ENCODE measurements at places on chromosomes 16 and 17. TPM values are rescaled to one million over a fixed set of nuclear protein-coding genes. Genes with fewer than 3 reads are reported as not detected.

DNA sequence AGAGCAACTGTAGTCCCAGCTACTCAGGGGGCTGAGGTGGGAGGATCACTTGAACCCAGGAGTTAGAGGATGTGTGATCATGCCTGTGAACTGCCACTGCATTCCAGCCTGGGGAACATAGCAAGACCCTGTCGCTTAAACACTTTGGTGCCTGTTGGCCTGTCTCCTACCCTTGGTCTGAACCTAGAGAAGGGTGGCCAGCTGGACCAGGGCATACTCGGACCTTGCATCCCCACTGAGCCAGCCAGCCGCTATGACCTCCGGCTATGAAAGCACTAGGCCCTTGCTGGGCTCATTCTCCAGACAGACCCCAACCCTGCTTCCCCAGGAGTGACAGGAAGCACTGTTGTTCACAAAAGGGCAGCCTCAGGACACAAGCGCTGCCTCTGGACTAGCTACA lies 4.6 kb downstream of the IFT20 start:
- no peak for DNase-seq

- DNase-seq: no peak
Observed at GRCh38 chr17:48123111-48123510, 15.5 kb downstream of the SNX11 start.

DNA sequence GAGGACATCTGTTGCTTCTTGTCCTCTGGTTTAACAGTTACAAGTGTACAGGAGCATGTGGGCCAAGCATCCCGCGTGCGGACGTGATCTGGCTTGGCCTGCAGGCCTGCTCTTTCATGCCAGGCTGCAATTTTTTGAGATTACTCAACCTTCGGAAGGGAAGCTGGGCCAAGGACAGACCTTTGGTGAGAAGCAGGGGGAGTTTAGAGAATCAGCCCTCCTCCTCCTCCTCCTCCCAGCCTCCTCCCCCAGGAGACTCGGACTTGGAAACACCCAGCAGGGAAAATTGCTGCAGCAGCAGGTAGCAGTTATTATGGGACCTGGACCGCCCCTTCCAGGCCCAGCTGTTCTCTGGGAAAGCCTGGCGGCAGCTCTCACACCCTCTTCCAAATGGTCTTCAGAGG lies 5.1 kb upstream of the KLHL36 start:
- peak; percentile 65 for DNase-seq

- no peak for DNase-seq
Observed at GRCh38 chr17:9893411-9894012, 11.6 kb downstream of the RCVRN start.

DNA sequence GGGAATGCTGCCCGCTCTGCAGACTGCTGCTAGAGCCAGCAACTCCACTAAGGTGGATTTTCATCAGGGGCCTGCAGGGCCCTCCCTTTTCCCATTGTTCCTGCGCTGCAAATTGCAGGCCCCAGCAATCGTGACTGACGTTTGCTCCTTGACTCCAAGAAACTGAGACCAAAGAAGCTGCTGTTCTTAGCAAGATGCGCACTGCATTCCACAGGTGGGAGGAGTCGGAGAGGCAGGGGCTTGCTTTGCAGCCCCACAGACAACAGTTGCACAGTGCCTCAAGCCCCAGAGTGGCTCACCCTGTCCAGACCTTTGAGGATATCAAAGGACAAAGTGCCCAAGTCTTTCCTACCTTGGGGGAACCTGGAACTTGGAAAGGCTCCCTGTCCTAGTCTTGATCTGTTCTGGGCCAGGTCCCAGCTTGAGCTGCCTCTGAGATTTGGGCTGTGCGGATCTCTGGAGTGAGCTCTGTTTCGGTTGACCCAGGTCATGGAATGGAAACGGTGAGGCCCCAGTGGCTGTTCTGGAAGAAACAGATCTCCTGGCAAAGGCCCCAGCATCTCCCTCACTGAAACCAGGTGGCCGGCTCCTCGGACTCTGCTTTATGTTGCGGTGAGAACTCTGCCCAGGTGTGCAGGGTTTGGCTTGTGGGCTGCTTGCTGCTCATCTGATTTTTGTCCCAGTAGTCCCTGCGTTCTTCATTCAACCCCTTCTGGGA lies 24.9 kb downstream of the PLCD3 start:
- DNase-seq: no peak

DNA sequence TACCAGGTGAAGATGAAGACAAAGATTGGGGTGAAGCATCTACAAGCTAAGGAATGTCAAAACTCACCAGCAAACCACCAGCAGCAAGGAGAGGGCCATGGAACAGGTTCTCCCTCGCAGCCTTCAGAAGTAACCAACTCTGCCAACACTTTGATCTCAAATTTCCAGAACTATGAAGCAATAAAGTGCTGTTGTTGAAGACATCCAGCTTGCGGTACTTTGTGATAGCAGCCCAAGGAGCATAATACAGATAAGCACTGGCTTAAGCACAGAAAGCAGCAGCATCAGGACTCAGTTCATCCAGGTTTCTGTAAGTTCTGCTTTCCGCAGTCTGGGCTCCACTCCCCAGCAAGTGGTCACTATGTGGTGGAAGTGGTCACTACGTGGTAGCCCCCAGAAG lies 16.0 kb upstream of the CDRT4 start:
- DNase-seq: no peak

- no peak for DNase-seq
Observed at GRCh38 chr17:62637809-62638208, 10.3 kb downstream of the MRC2 start.

DNA sequence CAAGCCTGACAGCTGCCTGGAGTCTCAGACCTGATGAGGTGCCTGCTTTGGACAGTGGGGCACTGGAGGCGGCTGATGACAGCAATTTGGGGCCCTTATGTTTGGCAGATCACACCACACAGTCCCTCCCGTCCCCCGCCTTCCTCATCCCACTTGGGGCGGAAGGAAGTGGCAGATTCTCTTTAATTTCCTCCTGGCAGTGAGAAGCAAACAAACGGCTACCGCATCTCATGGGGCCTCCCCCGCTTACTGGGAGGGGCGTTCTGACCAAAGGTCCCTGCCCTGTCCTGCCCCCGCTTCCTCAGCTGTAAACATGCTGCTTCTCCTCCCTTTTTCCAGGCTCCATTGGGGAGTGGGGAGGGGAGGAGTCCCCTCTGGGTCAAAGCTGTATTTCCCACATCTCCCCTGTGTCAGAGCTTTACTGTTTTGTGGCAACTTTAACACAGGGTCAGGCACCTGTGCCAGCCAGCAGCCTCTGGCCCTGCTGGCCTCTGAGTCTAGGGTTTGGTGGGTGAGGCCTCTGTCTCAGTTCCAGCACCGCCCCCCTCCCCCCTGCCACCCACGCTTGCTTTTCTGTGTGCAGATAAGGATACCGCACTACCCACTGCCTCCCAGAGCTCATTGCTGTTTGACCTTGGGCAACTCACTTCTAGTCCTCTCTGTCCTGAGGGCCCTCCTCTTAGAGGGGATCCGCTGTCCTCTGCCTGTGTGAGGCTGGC lies 5.4 kb upstream of the NFATC3 start:
- peak; percentile 80 for DNase-seq

GRCh38 chr16:57169327-57169726 lies 16.5 kb downstream of the PSME3IP1 start:
- no peak for DNase-seq

DNA sequence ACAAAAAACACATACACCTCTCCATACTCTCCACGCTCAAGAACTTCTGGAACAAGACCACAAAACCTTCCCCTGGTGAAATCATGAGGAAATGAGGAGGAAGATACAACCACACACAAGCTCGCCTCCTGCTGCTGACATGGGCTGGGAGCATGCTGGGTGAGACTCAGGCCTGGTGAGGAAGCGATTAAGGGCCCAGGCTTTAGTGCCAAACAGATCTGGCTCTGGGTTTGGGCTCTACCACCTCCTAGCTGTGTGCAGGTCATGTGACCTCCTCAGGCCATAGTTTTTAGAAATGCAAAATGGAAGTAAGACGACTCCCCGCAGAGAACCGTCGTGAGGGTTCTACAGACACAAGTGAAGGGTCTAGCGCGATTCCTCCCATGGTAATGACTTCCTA lies 41.3 kb downstream of the VAC14 start:
- no peak for DNase-seq

DNA sequence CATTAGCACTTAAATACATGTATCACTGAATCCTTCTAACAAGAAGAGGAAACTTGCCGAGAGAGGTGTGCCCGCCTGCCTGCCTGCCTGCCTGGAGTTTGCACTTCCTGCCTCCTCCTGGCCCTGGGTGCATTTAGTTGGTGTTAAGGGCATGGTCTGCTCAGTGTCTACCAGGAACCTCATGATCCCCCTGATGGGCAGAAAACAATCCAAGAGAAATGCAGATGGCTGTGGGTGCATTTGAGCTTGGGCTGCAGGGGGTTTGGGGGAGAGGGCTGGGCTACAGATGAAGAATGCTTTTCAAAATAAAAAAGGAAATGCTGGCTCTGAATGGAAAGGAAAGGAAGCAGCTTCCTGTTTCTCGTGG lies 10.1 kb downstream of the KSR1 start:
- no peak for DNase-seq

Gene ZFHX3
- 4.0 TPM for polyA plus RNA-seq

Gene SALL1
- polyA plus RNA-seq: 0.22 TPM

Gene NSRP1
- polyA plus RNA-seq: 47.5 TPM

Measured in heart right ventricle (tissue), 16 donors.